ENCODE measurements at places on chromosomes 1 and 21.

DNA sequence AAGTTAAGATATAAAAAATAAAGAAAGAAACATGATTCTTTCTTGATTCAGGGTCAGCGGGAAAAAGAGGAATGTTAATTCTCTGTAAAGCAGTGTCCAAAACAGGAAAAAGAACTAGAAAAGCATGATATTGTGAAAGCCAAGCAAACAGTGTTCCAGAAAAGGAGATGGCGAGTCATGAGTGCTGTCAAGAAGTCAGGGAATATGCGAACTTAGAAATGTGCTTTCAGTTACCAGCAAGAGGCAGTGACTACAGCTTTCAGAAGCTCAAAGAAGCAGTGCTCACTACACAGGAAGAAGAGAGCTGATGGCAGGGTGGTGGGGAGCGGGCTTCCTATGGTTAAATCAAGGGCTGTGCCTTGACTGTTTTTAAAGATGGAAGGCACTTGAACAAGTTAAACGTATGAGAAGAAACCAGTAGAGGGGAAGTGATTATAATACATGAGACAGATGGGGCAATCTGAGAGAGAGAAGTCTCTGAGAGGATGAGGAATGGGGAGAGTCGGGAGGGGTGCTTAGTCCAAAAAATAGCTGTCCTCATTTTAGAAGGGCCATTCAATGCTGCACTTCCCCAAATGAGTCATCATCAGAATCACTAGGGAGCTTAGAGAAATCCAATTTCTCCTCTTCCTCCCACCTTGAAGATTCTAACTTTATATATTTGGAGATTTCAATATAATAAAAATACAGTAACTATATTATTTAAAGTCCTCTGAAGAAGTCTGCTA, 90.4 kb downstream of the KCNK1 start:
- DNase-seq = no peak

GRCh38 chr1:37068897-37069296, 34.6 kb upstream of the GRIK3 start:
- no peak for DNase-seq

DNA sequence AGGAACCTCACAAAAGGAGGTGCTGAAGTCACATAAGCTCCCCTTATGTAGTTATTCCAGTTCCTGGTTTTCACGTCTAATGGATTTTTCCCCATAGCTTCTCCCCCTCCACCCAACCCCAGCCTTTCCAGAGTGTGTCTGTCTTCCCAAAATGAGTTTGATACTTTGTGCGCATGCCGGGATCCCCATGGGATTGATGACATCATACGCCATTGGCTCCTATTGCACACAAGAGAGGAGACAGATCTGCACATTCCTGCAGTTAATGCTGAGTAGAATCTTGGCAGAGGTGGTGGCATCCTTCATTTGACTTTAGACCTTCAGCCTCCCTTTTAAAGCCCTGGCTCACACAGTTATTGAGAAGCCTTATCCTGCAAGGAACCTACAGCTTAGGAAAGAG, 71.4 kb downstream of the DDR2 start:
- no peak for DNase-seq

DNA sequence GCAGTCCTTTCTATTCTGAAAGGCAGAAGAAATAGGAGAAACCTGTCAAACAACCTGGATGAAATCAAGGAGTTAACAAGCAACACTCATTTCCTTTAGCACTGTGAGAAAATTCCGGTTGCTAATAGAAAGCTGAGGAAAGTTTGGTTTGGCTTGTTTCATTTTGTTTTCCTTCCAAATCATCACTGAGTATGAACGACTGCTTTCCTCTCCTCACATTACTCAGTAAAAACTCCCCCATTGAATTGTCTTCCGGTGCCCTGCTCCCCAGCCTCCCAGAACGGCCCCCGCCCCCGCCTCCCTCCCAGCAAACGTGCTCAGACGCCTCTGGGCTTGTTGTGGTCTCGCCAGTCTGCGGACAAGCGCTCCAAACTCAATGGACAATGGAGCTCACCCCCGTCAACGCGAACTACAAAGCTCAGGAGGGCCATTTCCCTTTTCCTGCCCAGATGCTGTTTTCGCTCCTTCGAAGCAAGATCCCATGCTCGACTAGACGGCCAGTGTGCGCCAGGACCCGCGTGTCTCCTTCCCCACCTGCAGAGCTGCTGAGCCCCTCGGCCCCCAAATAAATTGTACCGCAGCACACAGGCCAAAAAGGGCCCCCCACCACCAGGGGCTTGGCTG, 747 bp downstream of the STX6 start:
- DNase-seq = peak; percentile 61

DNA sequence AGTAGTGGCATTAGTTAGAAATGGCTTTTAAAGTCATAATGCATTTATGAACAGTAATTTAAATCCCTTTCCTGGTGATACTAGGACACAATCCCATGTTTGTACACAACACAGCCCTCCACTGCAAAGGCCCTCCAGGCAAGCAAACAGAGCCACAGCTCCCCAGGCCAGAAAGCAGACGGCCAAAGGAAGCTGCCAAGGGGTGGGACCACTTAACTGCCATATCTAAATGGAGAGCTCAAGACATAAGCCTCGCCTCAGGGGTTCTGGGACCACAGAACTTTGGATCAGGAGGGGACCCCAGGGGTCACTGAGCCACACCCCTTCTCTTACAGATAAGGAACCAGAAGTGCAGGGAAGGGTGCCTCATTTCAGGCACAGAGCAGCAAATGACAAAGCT, 189.7 kb downstream of the KCNH1 start:
- DNase-seq = no peak

DNA sequence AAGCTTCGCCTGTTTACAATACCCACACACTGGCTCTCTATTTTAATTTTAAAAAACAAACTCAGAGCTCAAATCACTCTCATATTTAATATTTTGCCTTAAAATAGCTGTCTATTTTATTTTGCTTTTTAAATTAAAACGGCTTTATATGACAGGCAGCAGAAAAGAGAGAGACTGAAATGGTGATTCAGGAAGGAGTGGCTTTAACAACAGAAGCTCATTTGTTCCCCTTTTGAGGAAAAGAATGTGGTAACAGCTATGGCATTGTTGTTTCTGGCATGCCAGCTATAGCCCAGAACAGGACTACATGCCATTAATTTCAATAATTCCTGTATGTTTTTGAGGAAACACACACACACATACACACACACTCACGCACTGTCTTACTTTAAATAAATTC, 234.2 kb upstream of the PTBP2 start:
- DNase-seq = no peak

DNA sequence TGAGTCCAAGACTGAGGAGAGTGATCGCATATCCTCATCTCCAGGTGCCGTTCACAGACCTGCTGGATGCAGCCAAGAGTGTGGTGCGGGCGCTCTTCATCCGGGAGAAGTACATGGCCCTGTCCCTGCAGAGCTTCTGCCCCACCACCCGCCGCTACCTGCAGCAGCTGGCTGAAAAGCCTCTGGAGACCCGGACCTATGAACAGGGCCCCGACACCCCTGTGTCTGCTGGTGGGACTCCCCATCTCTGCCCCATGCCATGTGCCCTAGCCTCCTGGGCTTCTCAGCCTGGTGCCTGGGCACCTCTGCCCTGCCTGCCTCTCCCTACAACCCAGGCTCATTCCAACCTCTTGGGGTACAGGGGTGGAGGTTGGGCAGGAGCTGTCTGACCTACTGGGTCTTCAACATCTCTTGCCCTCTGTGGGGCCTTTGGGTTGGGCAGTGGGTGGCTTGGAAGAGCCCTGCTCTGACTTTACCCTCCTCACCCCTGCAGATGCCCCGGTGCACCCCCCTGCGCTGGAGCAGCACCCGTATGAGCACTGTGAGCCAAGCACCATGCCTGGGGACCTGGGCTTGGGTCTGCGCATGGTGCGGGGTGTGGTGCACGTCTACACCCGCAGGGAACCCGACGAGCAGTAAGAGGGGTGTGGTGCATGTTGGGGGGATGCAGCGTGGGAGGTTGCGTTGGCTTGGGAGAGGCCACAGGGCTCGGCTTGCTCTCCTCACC, 7.2 kb downstream of the AMPD2 start:
- DNase-seq = no peak

DNA sequence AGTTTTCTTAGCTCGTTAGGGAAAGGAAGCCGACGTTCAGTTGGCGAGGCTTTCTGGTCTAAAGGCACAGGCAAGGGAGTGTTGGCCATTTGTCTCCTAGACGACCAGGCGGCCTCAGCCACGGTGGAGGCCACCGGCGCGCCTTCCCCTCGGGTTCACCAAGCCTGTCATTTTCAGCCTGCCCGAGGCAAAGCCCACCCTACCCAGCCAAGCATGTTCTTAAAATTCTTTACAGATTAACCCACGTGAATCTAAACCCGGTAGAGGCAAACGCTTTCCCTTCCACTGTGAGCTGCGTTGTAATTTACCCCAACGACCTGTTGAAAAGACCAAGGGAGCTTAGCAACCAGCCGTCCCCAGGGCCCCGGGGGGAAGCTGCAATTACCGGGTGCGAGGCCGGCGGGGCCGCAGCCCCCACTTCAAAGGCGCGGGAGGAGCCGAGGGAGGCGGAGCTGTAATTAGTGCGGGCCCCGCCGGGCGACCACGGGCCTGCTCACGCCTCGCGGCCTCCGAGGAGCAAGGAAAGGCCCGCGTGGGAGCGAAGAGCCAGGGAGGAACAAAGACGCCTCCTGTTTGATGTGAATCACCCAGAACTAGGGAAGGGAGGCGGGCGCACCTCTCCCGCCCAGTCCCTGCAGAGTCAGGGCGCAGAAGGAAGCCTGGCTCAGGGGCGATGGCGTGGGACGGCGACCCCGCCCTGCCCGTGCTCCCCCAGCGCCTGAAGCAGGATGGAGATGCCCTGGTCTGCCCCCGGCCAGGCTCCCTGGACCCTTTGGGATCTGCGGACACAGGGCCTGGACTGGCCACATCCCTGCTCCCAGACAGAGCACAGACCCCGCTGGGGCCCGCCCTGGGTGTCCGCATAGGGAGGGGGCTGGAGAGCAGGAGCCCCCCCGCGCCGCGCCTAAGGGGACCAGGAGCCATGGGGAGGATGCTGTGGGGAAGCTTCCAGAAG, 12.1 kb upstream of the TSPEAR start:
- DNase-seq = no peak

DNA sequence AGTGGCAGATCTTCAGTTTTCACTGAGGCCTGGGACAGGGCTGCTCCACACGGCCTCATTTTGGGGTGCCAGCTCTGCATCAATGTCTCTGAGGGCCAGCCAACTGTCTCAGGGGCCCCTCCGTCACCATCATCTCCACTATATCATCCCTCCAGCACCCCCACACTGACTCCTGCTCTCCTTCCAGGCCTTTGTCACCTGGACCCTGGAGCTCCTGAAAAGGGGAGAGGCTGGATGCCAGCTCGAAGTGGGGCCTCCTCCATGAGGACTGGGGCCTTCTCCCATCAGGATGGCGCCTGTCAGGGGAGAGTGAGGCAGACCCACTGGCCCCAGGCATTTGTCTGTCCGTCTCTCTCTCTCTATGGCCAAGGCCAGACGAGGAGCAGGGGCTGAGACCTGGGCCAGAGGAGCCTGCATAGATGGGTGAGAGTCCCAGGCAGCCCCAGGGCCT, 44.7 kb upstream of the LRP8 start:
- DNase-seq = no peak

GRCh38 chr1:5576673-5577065, 415.6 kb downstream of the NPHP4 start:
- DNase-seq = no peak

DNA sequence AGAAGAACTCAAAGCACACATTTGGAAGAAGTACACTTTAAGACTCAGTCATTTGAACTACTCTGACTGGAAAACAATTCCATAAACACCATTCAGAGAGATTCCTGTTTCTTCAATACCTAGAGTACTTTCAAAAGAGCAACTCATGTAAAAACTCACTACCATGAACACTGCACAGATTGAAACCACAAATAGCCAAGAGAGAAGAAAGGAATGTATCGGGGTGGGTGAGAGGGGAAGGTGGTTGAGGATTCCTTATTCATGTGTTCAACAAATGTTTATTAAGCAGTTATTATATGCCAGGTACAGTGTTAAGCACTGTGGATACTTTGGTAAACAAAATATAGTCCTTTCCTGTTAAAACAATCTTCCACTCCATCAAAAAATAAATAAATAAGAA, 64.7 kb downstream of the NRIP1 start:
- no peak for DNase-seq

- no peak for DNase-seq
Measured at GRCh38 chr1:226934483-226935237, 5.4 kb upstream of the COQ8A start.

DNA sequence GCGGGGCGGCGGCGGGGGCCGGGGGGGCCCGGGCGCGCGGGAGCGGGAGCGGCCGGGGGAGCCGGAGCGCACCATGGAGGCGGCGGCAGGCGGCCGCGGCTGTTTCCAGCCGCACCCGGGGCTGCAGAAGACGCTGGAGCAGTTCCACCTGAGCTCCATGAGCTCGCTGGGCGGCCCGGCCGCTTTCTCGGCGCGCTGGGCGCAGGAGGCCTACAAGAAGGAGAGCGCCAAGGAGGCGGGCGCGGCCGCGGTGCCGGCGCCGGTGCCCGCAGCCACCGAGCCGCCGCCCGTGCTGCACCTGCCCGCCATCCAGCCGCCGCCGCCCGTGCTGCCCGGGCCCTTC, 546 bp downstream of the SKI start:
- DNase-seq = peak; percentile 37

DNA sequence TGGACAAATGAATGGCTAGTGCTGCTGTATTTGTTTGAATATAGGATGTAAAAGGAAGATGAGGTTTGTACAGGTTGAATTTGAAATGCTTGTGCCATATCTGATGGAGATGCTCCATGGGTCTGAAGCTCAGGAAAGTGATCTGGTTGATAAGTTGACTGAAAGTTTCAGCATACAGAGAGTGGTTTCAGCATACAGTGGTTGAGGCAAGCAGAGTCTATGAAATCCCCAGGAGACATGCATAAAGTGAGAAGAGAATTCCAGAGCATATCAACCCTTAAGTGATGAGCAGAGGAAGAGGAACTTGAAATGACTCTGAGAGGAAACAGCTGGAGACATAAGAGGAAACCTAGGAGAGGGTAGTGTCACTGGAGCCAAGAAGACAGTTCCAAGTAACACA, 21.7 kb downstream of the TCHHL1 start:
- no peak for DNase-seq

DNA sequence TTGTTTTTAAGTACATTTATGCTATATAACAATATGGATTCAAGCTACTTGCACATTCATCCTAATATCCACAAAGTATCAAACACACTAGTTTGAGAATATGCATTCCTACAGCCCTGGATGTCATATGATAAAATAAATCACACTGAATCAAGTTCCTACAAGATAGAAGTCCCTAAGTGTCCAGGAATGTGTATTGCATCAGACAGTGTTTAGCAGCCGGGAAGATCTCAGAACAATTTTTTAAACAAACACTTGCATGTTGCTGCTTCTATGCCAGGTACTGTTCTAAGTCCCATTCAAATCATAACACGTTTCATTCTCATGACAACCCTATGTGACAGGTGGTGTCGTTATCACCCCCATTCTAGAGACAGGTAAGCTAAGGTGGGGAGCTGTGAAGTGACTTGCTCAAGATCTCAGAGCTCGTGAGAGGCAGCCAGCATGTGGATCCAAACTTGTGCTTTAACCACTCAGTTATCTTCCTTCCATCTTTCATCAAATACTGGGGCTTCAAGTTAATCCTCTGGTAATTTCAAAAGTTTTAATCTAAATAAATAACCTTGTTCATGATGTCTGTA, 68.3 kb upstream of the KIF26B start:
- DNase-seq = no peak

GRCh38 chr1:63902844-63903589, 129.2 kb downstream of the ROR1 start:
- no peak for DNase-seq
